ENCODE measurements at places on chromosomes 4 and X. TPM values are rescaled to one million over a fixed set of nuclear protein-coding genes. Genes with fewer than 3 reads are reported as not detected.

Gene MSANTD1
- polyA plus RNA-seq: 0.24 TPM

Gene PTCHD1
- polyA plus RNA-seq: 2.0 TPM

Gene EVC2
- 7.2 TPM for polyA plus RNA-seq

Gene HERC5
- 6.5 TPM for polyA plus RNA-seq

Gene PCDH10
- 4.0 TPM for polyA plus RNA-seq

Gene STS
- polyA plus RNA-seq: 4.5 TPM

Gene MCF2
- polyA plus RNA-seq: 0.08 TPM

- DNase-seq: no peak
These were observed 52.1 kb upstream of the PCDH10 start for GRCh38 chr4:133096972-133097371.

- no peak for DNase-seq
These were observed 292.4 kb downstream of the PPP1R2C start for GRCh38 chrX:42485601-42486000.

- no peak for DNase-seq
These were observed 82.1 kb downstream of the BCOR start for GRCh38 chrX:40015693-40016092.

- no peak for DNase-seq
These were observed 87.7 kb downstream of the FHDC1 start for GRCh38 chr4:153023692-153024394.

DNA sequence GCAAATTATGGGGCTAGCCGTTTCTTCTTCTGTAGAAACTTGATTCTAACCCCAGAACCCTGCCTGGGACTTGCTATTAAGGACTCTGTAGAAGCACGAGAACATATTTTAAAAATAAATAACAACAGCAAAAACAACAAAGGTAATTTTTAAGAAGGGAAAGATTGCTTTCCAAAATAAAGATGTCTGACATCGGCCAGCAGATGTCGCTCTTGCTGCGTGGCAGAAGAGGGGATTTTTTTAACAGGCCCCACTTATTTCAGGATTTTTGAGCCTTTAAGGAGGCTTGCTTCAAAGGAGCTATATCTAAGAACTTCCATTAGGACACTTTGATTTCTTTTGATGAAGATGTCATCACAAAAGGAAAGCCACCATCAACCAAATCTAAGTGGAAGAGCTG is 62.8 kb upstream of the EGFL6 start:
- DNase-seq: no peak

GRCh38 chrX:105723966-105724735 is 98.2 kb upstream of the NRK start:
- DNase-seq: no peak

GRCh38 chrX:150361070-150361776 is 1.9 kb upstream of the MAMLD1 start:
- DNase-seq: no peak

DNA sequence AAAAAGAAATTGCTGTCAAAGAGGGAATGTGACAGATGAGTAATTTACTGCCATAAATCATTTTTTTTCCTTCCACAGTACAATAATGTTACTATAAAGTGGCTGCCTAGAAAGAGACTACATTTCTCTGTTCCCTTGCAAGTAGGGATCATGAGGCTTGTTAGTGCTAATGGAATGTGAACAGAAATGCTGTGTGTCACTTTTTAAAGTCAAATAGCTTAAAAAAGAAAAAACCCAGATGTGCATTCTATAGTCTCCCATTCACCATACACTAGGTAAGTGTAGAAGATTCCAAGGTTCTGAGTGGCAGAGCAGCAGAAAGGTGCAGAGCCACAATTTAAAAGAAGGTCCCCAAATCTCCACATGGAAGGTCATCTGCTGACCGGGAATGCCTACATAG is 328.4 kb downstream of the CAMK2D start:
- no peak for DNase-seq

DNA sequence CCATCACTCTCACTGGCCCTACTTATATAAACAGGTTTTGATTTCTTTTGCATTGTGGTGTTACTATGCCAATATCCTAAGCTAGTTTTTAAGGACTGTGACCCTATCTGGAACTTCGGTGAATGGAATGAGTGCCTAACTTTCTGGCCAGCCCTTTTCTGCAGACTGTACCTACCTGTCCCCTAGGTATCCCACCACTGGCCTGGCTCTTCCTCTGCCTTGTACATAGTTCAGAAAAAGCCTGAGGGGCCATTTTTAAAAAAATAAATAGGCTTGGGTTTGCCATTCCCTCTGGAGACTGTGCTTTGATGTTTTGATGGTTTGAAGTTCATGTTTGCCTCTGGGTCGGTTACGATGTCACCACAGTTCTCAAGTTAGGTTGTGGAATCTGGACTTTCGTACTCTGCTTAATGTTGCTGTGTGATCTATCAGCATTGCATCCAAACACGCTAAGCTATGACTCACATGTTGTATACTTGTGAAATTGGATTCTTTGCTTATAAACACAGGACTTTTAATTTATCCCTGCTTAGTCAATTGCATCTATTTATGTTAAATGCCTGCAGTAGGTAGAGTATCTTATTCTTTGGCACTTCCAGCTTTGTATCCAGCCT is 182.0 kb downstream of the ANKRD50 start:
- DNase-seq: no peak

DNA sequence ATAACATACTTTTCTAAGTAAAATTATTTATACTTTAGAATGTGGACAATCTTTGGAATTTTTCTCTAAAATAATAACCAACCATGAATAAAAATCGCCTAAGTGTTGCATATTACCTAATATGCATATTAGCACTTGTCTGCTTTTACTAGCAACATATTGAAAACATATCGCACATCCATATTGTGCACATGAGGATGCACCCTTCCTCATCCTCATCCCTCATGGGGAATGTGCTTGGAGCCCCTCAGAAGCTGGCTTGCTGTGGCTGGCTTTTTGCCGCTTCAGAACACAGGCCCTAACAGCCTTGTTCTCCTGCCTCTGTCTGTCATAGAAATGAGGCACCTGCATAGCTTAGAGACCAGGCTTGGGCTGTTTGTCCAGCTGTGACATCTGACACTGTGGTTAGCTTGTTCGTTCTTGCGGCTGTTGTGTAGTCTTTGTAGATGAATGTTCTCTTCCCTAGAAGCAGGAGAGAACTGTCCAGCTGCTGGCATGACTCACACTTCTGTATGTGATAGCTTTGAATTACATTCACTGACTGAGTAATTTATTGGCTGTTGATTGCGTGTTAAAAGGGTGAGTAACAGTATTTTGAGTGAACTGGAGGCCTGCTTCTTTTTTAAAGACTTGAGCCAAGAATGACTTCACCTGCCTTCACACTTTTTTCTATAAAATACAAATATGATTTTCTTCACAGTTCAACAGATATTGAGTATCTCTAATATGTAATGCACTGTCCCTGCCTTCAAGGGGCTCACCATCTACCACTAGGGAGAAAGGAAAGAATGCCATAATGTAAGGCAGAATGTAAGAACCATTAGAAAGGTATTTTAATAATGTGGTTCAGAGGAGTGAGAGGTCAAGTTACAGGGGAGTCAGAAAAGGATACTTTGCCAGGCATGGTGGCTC is 81.9 kb downstream of the HMGB2 start:
- DNase-seq: no peak

DNA sequence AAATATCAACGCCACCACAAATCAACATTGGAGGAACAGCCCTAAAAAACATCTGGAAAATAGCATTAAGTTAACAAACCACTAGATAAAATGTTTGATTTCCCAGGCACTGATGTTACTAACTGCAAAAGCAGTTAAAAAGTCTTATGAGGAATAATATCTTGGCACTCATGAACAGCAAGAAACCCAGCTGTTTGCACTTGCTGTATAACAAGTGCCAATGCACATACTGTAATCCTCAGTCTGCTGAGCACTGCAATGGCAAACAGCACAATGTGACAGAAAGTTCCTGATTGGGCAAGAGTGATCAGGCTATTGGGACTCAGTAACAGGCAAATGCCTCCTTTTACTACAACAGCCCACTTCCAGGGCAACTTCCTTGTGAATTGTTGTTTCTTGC is 20.8 kb upstream of the SEC24B start:
- DNase-seq: no peak

DNA sequence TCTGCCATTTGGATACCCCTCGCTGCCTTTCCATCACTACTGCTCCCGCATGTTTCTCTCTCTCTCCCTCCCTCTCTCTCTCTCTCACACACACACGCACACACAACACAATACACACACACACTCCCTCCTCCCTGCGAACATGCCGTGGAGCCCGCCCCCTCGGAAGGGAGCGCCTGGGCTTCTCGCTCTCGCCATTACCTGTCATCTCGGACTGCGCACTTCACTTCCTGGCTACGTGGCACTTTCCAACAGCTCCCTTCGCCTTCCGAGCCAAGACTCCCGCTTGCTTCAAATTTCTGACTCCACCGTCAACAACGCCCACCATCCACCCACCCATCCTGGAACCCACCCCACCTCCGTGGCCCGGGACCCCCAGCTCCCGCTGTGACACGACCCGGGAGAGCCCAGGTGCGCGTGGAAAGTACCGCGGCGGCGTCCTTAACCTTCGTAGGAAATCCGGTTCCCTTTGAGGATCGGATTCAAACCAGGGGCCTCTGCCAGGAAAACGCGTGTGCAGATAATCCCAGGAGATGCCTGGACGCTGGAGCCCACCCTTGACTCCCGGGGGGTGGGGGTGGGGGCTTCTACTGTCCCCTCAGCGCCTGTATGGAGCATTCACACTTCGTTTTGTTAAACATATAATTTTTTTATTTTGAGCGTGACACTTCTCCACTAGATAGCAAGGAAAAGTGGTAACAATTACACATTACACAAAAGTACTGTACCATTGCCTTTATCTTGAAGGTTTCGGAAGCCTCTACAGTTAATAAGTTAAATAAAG is 12.5 kb downstream of the ARX start:
- no peak for DNase-seq

GRCh38 chr4:47531954-47532321 is 46.9 kb downstream of the ATP10D start:
- DNase-seq: no peak

DNA sequence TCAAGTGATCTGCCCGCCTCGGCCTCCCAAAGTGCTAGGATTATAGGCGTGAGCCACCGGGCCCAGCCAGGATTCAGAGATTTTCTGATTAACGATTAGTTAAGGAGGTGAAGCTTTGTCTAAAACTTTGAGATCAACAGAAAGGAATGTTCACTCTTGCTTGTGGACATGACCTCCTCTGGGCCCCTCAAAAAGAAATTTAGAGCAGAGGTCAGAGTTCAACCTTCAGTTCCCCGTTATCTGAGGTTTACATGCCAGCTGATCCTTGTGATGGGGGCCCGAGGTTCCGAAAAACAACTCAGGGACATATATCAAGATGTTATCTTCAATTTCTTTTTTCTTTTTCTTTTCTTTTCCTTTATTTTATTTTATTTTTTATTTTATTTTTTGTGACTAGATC is 54.6 kb downstream of the DDX3X start:
- DNase-seq: no peak

DNA sequence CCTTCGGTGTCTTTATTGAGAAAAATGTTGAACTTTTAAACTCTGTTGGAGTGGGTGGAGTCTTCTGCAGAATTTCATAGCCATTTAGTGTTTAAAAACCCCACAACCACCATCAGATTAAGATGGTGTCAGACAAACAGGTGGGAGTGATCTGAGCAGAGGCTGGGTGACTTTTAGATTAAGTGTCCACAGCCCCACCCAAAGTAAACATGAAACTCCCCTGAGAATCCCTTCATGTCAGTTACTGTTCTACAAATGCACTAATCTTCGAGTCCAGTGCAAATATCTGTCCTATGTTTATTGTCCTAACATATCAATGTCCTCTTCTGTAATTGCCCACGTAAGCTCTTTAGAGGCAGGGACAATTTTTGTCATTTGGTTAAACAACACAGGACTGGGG is 175.6 kb upstream of the RBPJ start:
- DNase-seq: no peak

GRCh38 chr4:5341526-5341925 is 290.2 kb downstream of the STK32B start:
- DNase-seq: no peak

DNA sequence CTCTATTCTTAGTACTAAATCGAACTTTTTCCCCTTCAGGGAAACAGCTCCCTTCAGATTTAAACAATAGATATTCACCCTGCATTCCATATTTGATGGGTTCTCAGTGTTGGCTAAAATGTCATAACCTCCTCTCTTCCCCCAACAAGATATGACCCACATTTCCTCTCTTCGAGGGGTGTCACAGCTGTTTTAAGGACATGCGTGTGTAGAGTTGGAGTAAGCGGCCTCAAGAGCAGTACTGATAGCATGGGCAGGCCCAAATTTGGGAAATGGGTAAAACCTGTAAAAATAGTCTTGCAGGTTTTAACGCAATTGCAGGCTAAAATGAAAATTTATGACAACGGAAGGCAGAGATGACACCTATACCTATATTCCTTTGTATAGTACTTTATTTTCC is 28.7 kb downstream of the SAT1 start:
- DNase-seq: no peak

DNA sequence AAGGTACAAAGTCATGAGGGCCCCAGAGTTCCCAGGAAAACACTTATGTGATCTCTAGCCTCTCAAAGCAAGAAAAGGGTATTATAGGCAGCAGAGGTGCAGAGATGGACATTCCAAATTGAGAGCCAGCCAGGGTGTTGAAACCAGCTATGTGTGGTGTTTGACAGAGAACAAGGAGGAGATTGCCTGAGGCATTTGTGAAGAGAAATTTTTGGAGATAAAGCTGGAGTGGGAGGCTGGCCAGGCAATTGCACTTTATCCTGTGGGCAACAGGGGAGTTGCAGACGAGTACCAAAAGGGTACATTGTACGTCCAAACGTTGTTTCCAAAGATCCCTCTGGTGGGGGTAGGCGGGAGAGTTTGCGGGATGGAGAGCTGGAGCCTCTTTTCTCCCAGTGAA is 2.5 kb upstream of the GABRE start:
- no peak for DNase-seq

DNA sequence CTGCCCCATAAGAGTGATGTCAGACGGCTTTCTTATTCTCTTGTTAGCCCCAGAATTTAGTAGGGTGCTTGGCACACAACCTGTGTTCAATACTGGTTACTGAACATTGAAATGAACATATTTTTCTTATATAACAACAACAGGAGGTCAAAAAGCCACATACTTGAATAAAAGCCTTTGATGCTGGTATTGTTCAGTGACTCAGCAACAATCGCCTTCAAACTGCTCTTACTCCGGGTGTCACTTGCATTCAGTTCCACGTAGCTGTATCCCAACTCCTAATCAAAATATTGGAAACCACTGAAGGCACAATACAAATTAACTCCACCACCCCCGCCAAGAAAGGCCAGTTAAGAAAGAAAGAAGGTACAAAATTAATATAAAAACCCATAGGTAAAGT is 61.5 kb downstream of the RFC1 start:
- no peak for DNase-seq

DNA sequence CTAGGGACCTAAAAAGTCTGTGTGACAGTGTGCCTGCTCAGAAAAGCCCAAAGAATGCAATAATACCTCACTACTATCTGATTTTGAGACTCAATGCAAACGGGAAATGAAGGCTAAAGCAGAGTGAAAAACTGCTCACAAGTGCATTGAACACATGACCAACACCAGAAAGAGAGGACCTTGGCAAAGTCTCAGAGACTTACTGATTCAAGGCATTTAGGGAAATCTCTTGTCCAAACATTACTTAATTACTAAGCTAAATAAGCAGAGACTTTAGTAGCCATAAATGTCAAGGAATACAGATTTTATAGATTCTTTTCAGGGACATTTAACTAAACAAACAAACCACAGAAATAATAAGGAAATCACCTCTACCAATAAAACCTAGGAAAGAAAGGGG is 916.0 kb downstream of the FSTL5 start:
- peak; percentile 35 for DNase-seq

Data from urinary bladder (tissue), 4 donors.